ELR (cell line): ENCODE measurements at places on chromosomes 11 and 22.

DNA sequence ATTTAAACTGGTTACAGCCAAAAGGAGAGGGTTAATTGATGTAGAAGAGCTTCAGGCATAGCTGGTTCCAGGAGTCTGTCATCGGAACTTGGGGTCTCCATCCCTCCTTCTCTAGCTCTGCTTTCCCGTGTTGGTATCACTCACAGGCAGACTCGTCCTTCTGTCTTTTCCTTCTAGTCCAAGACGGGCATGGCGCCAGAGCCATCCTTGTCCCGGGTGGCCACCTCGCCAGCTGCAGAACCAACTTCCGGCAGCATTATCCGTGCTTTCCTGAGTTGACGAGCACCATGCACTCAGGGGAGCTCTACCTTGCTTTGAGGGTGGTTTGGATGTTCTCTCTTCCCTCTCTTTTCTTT lies 14.7 kb downstream of the LINC01488 start:
- DNase-seq: no peak

DNA sequence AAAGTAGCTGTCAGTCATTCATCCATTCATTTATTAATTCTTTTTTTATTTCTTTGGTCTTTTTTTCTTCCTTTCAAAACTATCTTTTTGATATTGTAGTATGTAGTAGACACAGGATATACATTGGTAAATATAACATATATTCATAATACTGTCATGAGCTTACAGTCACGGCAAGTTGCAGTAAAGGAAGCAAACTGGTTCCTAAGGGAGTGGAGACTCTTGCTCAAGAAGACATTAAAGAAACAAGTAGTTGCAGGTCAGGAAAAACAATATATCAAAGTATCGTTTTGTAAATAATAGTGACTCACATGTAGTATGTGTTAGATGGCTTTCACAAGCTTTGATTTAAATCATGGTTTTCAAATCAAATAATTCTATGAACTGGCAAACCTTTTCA lies 7.5 kb downstream of the OR5AR1 start:
- no peak for DNase-seq

DNA sequence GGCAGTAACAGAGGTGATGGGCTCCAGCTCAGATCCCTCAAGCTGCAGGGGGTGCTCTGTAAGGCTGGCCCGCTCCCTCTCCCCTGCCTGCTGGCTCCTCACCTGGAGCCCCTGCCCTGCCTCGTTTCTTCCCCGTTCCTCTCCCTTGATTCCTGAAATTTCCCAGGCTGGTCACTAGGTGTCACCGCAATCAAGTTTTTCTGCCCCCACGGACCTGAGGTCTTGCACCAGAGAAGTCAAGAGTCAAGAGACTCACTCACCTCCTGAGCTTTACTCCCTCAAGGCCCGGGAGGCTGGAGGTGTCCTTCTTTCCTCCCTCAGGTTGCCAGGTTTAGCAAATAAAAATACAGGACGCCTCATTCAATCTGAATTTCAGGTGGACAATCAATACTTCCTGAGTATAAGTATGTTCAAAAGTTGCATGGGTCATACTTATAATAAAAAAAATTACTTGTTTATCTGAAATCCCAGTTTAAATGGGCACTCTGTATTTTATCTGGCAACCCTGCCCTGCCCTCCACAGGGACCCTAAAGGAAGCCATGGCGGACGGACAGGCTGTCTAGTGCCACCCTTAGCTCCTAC lies 69.2 kb downstream of the SCUBE1 start:
- peak; percentile 70 for DNase-seq

DNA sequence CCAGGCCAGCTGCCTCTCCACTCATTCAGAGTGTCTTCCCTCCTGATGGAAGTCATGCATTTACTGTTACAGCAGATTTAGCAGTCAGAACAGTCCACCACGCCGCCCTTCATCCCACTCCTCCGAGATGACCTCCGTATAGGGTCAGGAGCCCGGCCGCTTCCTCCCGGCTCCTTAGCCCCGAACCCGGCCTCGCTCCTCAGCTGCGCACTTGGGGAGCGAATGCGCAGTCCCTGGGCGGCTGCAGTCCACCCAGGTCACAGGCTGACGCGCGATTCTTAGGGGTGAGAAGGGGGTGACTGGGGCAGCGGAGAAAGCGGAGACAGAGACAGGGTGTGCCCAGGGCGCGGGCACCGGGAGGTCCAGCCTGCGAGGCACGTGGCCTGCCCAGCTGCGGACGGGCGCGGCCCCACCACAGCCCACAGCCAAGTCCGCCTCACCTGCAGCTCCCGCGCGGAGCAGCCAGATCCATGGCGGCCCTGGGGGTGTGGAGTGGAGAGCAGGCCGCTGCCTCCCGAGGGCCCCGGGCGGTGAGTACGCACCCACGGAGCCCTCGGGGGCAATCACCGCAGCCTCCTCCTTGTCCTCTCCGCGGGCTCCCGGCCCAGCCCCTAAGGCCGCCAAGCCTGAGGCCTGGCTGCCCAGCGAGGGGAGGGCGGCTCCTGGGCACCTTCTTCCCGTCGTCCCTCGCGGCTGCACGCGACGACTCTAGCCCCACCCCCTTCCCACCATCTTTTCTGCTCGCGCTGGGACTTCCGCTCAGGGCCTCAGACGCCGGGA lies 286.6 kb downstream of the BRD1 start:
- no peak for DNase-seq

GRCh38 chr11:76419896-76420295 lies 24.9 kb upstream of the EMSY start:
- peak; percentile 19 for DNase-seq

- no peak for DNase-seq
Measured at GRCh38 chr11:61354208-61354607, 7.5 kb downstream of the CYB561A3 start.

DNA sequence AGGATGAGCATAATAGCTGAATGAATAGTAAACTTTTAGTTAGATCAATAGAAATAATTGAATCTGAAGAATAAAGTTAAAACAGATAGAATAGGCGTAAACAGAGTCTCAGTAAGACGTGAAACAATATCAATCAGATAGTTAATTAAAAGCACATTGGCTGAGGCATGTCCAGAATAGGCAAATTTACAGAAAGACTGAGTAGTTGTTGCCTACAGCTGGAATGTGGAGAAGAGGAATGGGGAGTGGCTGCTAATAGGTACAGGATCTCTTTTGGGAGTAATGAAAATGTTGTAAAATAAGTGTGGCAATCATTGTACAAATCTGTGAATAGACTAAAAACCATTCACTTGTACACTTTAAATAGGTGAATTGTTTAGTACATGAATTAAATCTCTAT lies 36.3 kb upstream of the ME3 start:
- no peak for DNase-seq

- no peak for DNase-seq
Measured at GRCh38 chr22:49532869-49533802, 294.5 kb downstream of the BRD1 start.

GRCh38 chr11:43931717-43932039 lies 10.8 kb upstream of the C11orf96 start:
- no peak for DNase-seq

DNA sequence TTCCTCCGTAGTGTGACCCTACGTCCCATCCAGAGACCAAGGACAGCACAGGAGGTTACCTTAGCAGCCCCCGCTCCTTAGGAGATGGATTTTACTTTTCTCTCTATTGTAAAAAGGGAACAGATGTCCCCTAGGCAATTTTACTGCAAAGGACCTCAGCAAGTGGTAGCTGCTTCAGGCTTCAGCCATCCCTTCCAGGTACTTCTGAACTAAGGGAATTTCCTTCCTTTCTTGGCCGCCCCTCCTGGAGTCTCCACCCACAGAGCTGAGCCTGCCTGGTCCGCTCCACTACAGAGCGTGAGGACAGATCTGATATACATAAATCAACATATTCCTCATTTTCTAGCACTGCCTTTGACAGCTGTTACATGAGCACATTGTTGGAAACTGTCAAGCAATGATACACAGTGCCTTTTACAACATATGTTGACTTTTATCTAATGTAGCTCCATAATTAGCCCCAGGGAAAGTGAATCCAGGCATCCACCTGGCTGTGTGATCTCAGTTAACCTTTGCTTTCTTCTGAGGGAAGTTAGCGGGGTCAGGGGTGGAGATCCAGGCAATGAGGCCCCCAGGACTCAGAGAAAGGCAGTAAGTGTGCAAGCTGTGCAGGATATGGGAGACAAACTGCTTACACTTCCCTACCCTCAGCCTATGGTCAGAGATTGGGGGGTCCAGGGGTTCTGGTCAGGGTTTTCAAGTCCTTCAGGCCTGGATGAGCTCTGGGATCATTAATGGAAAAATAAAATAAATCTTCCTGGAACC lies 51.9 kb downstream of the SPATA19 start:
- no peak for DNase-seq

GRCh38 chr22:41923595-41924276 lies 2.9 kb downstream of the TNFRSF13C start:
- DNase-seq: no peak

- no peak for DNase-seq
Measured at GRCh38 chr11:32265911-32266310, 169.4 kb downstream of the WT1 start.

DNA sequence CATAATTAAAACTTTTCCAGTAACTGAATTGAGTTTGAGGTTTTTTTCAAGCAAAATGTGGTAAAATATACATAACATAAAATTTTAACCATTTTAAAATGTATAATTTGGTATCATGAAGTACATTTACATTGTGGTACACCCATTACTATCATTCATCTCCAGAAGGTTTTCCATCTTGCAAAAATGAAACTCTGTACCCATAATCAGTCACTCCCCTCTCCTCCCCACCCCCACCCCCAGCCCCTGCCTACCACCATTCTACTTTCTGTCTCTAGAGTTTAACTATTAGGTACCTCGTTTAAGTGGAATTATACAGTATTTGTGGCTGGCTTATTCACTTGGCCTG lies 63.7 kb downstream of the MICAL2 start:
- DNase-seq: no peak

DNA sequence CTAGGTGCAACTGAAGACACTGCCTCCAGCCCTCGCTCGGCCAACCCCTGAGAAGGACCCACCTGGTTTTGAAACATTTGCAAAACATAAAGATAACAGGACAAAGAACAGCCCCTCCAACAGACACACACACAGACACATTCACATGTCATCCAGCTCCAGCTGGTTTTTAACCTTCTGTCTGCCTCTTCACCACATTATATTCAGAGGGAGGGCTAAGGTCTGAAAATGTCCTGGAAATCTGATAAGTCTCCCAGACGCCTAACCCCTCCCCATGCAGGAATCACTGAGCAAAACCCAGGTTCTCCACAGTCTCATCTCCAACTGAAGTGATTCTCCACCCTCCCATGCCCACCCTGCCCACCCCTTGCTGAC lies 29.4 kb downstream of the PACSIN2 start:
- DNase-seq: no peak

DNA sequence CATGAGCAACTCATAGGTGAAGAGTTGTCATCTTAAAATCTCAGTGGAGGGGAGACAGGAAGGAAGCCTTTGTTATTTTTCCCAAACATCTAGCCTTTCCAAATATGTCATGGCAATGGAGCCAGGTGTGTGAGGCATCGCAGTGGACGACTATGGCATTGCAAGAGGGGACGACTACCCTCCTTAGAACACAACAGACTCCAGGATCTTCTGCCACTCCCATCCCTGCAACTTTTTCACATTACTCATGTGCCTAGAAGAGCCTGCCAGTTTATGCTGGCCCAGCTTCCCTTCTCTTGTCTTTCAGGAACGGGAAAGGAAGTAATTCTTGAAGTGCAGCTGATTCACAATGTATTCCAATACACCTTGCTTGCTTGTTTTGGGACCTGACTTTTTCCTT lies 1008.4 kb downstream of the OPCML start:
- no peak for DNase-seq

- DNase-seq: no peak
Measured at GRCh38 chr11:102420547-102420946, 32.0 kb downstream of the TMEM123 start.

DNA sequence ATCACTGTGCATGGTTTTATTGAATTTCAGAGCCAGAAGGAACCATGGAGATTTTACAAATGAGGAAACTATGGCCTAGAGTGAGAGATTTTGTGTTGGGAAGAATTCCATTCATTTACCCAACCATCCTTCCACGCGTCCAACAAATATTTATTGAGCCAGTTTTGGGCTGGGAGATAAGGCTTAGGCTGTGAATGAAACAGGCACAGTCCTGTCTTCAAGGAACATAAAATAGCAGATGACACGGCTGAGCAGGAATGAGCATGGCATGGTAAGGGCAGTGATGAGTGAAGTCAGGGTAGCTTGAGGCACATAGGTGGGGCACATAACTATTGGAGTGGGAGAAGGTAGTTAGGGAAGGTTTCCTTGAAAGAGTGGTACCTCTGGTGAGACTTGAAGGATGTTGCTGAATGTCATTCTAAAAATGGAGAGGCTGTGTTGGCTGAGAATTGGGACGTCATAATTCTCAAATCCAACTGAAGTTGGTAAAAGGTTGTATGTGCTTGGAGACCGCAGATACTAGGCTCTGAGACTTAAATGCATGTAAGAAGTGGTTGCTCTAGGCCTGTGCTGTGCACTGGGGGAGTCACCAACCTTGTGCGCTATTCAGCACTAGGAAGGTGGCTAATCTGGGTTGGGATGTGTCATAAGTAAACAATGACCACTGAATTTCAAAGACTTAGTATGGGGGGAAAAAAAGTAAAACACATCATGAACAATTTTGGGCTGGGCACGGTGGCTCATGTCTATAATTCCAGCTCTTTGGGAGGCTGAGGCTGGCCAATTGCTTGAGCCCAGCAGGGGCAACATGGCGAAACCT lies 51.9 kb downstream of the TEAD1 start:
- DNase-seq: peak; percentile 87

- DNase-seq: no peak
Measured at GRCh38 chr22:46369716-46370583, 34.4 kb downstream of the TRMU start.

- DNase-seq: peak; percentile 43
Measured at GRCh38 chr11:104151404-104152204, 12.3 kb downstream of the PDGFD start.

- no peak for DNase-seq
Measured at GRCh38 chr22:19984851-19985811, 31.5 kb downstream of the ARVCF start.

DNA sequence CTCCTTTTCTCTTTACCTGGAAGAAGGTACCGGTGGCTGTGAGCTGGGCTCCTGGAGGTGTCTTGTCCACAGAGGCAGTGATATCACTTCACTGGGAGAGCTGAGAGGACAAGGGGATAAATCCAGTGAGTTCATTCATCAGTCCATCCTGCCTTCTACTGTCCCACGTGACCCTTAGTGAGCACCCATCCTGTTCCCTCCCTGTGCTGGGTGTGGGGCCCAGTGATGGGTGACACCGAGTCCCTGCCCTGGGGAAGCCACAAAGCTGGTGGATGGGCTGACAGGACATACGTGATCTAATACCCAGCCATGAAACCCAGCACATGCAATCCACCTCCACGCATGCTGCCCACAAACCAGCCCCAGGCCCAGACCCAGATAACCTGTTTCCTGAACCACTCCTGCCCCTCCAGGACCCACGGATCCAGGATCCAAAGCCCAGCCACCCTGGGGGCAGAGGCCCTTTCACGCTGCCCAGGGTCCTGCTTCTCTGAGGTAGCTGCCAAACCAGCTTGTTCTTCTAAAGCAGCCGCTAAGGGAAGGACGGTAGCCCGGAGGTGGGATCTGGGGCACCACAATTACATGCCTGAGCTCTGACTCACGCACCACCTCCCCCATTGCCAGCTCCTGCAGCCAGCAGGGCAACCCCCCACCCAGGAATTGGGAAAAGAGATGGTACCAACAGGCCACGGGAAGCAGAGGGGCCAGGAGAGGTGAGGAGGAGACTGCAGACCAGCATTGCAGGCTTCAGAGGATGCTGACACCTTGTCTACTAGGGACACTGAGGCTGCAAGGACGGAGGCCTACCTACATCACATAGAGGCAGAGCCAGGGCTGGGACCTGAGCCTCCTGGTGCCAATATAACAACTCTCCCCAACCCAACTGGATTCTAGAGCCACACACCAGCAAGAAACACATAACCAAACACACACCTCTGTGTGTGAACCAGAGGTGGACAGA lies 35.2 kb downstream of the GDPD5 start:
- peak; percentile 64 for DNase-seq

- DNase-seq: peak; percentile 79
Measured at GRCh38 chr11:106012744-106013143, 9.3 kb downstream of the MSANTD4 start.
